ENCODE measurements at places on chromosomes 4 and X. TPM values are rescaled to one million over a fixed set of nuclear protein-coding genes. Genes with fewer than 3 reads are reported as not detected.

The PNMA6F gene
- total RNA-seq: not detected

GRCh38 chr4:39526765-39527295 lies 409 bp downstream of the UGDH start:
- DNase-seq: no peak

DNA sequence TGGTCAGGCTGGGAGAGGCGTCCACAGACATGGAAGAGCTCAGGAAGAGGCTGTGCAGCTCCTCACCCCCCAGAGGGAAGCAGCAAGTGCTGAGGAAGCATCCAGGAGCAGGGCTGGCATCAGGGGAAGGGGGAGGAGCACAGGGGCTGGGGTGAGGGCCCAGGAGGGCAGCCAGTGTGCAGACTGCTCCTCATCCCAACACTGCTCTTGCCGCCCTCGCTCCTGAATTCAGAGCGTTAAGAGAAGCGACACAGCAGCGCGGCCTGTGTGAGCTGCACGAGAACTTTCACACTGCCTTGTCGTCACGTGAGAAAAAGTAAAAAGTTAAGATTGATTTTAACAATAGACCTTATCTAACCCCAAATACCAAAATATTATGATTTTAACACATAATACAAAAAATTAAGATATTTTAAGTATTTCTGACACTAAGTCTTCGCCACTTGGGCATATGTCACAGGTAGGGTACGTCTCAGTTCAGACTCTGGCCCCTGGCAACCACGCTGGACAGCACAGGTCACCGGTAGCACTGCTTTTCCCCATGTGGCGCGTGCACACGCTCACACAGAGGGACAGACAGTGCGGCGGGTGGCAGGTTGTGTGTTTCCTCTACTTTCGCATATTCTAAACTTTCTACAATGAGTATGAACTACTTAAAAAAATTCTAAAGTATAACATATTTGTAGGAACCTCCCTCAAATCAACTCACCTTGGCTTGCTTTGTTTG lies 19.7 kb downstream of the NOP14 start:
- no peak for DNase-seq

DNA sequence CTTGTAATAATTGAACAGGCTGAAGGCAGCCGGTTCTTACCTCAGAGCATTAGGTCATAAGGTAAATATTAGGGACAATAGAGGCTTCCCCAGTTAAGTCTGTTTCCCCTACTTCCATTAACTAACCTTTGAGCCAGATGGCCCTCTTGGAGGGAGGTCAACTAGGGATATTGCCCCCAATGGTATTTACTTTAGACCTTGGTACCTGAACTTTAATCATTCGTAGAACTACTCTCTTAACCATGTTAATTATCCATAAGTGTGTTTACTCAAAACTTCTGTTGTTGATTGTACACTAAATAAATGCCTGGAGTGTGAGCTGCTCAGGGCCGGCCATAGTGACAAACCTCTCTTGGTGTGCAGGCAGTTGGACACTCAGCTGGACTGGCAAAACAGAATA lies 1843.5 kb upstream of the AGA start:
- DNase-seq: no peak
